Liver (tissue), 10 donors: ENCODE measurements at places on chromosomes 1 and 21. TPM values are rescaled to one million over a fixed set of nuclear protein-coding genes. Genes with fewer than 3 reads are reported as not detected.

FAM110D gene
- 0.50 TPM for total RNA-seq

HYI gene
- 26.9 TPM for total RNA-seq

WDR64 gene
- 0.70 TPM for total RNA-seq

DNA sequence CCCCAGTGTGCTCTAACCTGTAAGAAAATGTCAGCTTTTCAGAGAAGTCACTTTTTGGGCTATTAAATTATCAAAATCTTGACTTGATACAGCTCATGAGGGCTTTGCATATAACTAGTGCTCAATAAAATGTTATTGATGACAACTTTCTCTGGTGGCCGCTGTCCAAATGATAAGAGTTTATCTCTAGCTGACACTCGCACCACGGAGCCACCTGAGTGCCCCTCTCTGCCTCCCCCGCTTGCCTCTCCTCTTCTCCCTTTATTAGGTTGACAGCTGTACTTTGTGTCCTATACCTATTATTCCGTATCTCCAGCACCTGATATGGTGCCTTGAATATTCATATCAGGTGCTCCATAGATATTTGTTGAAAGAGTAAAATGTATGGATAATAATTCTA lies 82.8 kb downstream of the PHTF1 start:
- peaks cover 9% of the 10 kb centered on the region for H3K4me1 ChIP-seq
- H3K27ac ChIP-seq: no peak overlapping the region
- H3K36me3 ChIP-seq: peaks cover 3% of the 10 kb centered on the region
- no peaks in the 10 kb centered on the region for H3K27me3 ChIP-seq

NPL gene
- total RNA-seq: 17.2 TPM

- H3K27ac ChIP-seq: no peak overlapping the region
- H3K4me1 ChIP-seq: no peaks in the 10 kb centered on the region
- no peak overlapping the region for H3K4me3 ChIP-seq
- peaks cover 13% of the 10 kb centered on the region for H3K36me3 ChIP-seq
- DNase-seq: no peak
Measured at GRCh38 chr1:27804791-27805190, 25.8 kb upstream of the PPP1R8 start.

OR2L3 gene
- under 0.01 TPM for total RNA-seq

DNA sequence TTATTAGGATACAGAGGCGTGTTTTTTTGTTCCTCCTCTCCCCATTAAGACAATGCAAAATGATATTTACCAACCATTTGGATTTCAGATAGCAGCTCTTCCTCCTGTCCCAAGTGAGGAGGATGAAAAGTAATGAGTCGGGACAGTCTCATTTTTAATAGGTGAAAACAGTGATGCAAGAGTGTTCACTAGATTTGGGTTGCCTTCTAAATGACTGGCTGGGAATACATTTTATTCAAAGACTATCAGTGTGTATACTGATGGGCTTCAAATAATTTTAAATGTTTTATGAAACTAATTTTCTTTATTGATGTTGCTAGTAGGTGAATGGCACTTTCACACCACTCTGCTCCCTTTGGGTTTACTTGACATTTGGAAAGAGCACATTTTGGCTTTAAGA lies 2.1 kb downstream of the RCOR3 start:
- H3K4me1 ChIP-seq: peaks cover 17% of the 10 kb centered on the region
- DNase-seq: no peak
- no peaks in the 10 kb centered on the region for H3K27me3 ChIP-seq
- peak overlapping the region; percentile 28 for H3K27ac ChIP-seq
- H3K4me3 ChIP-seq: no peak overlapping the region
